ENCODE measurements at places on chromosomes 1 and 21. TPM values are rescaled to one million over a fixed set of nuclear protein-coding genes. Genes with fewer than 3 reads are reported as not detected.

DNA sequence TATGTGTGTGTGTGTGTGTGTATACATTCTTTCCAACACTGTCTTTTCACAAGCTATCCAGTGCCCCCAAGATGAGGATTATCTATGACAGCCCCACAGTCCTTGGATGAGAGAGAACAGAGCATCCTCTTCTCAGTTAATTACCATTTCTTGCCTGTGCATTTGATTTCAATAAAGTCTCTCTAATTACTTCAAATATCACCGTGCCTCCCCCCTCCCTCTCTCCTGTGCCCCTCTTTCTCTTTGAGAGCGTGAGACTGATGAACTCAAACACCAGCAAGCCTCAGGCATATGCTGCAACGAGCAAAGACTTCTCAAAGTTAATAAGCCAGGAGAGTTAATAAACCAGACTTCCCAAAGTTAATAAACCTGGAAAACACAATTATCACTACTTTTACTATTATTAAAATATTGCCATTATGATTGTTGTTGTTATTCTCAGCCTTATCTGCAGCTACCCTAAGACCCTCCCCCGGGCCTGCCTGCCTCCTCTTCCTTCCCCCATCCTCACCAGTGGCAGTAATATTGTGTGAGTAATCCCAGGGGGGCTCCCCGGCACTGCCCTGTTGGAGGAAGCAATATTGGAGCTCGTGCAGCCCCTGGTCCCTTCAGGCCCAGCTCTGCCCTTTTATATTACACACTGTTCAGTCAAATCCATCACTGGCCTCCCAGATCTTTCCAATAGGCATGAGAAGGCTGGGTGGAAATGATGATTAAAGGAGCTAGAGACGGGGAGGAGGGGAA, 30.9 kb downstream of the LMX1A start:
- no peak overlapping the region for H3K27ac ChIP-seq
- DNase-seq, result no peak
- no peak overlapping the region for H3K4me3 ChIP-seq
- no peaks in the 10 kb centered on the region for H3K27me3 ChIP-seq
- no peaks in the 10 kb centered on the region for H3K4me1 ChIP-seq

DNA sequence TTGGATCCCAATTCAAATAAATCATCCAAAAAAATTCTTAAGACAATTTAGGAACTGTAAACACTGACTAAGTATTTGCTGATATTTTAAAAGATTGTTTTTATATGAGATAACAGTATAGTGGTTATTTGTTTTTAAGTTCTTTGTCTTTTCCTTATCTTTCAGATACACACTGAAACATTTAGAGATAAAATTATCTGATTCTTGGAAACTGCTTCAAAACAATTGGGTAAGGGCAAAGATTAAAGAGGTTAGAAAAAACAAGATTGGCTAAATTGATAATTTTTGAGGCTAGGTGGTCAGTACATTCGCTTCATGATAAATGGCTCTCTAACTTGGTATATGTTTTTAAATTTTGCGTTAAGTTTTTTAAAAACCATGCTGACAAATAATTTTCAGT, 117.3 kb downstream of the PSMG1 start:
- no peak for DNase-seq
- H3K4me1 ChIP-seq, result no peaks in the 10 kb centered on the region
- no peak overlapping the region for H3K27ac ChIP-seq
- no peak overlapping the region for H3K4me3 ChIP-seq
- H3K36me3 ChIP-seq, result no peaks in the 10 kb centered on the region

DNA sequence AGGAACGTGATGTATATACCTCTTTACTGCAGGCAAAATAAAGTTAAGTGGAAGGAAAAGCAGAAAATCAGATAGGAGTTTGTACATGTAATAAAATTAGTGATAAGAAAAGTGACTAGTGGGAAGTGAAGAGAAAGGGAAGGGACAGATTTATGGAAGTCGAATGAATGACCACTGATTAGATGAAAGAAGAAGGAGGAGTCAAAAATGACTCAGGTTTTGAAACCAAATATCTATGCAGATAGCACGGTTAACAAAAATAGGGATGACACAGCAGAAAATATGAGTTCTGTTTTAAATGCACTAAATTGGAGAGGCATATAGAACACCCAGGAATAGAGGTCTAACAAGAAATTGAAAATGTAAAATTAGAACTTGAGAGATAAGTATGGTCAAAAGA, 128.0 kb downstream of the HMCN1 start:
- no peak overlapping the region for H3K4me3 ChIP-seq
- no peak overlapping the region for H3K27ac ChIP-seq
- H3K27me3 ChIP-seq, result no peaks in the 10 kb centered on the region
- H3K36me3 ChIP-seq, result no peaks in the 10 kb centered on the region

The CNR2 gene
- 0.05 TPM for total RNA-seq

DNA sequence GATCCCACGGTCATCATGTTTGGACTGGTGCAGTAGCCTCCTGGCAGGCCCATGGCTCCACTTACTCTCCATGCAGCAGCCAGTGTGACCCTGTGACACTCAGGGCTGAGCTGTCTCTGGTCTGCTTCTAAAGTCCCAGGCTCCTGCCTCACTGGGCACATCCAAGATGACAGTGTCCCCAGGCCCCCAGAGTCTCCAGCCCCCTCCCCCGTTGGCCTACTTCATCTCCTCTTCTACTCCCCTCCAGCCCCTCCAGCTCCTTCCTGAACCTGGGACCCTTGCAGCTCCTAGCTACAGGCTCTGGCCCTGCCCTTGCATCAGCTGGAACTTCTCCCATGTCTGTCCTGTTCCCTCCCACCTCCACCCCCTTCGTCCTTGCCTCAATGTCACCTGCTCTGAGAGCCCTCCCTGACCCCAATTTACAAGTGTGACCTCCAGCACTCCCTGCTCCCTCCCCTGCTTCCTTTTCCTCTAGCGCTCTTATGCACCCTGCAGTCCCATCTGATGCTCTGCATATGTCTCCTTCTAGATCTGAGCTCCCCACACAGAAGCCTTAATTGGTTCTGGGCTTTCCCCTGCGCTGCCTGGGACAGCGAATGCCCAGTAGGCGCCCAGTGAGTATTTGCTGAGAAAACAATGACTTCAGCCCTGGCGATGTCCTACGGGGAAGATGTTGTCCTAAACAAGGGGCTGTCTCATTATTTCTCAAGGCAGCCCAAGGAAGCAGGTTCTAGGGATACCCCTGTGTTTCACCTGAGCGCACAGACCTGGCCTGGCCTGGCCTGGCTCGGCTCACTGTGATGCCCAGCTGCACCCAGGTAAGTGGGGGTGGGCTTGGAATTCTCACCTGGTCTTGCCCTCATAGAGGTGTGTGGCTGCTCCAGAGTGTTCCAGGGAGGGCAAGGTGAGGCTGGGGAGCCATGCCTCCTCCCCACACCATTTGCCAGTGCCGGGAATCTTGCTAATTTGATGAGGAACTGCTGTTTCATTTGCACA, 600.6 kb downstream of the PTPRU start:
- H3K4me3 ChIP-seq, result no peak overlapping the region
- H3K27ac ChIP-seq, result no peak overlapping the region
- no peaks in the 10 kb centered on the region for H3K36me3 ChIP-seq
- H3K27me3 ChIP-seq, result no peaks in the 10 kb centered on the region

GRCh38 chr21:46191257-46191685, 7.0 kb upstream of the SPATC1L start:
- no peaks in the 10 kb centered on the region for H3K27me3 ChIP-seq
- no peak overlapping the region for H3K27ac ChIP-seq
- no peaks in the 10 kb centered on the region for H3K36me3 ChIP-seq
- no peaks in the 10 kb centered on the region for H3K4me1 ChIP-seq

GRCh38 chr1:233582439-233582838, 31.5 kb upstream of the KCNK1 start:
- H3K27me3 ChIP-seq, result no peaks in the 10 kb centered on the region
- no peak overlapping the region for H3K4me3 ChIP-seq

GRCh38 chr1:235607284-235607683, 42.3 kb downstream of the GNG4 start:
- no peak overlapping the region for H3K4me3 ChIP-seq
- no peak for DNase-seq
- H3K4me1 ChIP-seq, result no peaks in the 10 kb centered on the region
- no peaks in the 10 kb centered on the region for H3K27me3 ChIP-seq
- H3K27ac ChIP-seq, result no peak overlapping the region

- DNase-seq, result no peak
- H3K4me3 ChIP-seq, result no peak overlapping the region
- H3K27me3 ChIP-seq, result no peaks in the 10 kb centered on the region
- no peaks in the 10 kb centered on the region for H3K36me3 ChIP-seq
Observed at GRCh38 chr1:2314273-2314802, 77.0 kb downstream of the MORN1 start.

GRCh38 chr1:6022193-6022592, 23.5 kb upstream of the KCNAB2 start:
- peaks cover 6% of the 10 kb centered on the region for H3K4me1 ChIP-seq
- no peaks in the 10 kb centered on the region for H3K27me3 ChIP-seq
- no peak overlapping the region for H3K27ac ChIP-seq
- no peak overlapping the region for H3K4me3 ChIP-seq
